ENCODE measurements at places on chromosomes 5 and 9.
A peak's percentile ranks its signal among the peaks of the same experiment; 100 is the strongest.

GRCh38 chr5:126628102-126628501 lies 27.4 kb downstream of the PHAX start:
- no peak for DNase-seq

DNA sequence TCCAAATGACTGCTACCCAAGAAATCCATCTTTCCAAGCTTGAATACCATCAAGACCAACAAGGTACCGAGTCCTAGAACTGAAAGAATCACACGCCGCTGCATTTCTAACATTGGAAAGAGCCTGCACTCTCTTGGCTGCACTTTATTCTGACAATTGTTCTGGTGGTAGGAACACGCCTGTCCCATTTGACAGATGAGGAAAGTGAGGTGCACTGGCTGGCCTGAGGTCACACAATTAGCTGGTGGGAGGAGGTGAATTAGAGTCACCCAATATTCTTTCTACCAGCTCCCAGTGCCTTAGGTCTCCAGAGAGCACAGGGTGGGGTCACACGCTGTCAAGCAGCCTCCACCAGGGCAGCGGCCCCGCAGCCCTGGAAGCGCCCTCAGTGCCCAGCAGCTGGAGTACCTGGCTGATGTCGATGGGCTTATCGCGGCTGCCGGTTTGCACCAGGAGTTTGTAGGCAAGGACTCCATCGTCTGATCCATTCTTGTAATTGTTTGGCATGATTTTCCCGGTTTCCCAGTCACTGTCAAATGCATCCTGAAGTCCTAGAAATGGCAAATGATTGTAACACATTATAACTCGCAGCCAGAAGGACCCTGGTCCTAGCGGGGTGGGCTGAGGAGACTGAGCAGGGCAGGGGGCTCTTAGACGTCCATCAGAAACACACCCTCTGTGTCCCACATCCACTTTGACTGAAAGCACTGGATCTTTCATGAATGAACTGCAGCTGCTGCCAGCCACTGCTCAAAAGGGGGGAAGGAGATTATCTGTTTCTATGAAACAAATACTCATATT lies 55.1 kb downstream of the PTCH1 start:
- DNase-seq, result no peak

- DNase-seq, result no peak
Measured at GRCh38 chr5:63768221-63768620, 194.0 kb downstream of the HTR1A start.

- no peak for DNase-seq
Measured at GRCh38 chr5:159409801-159410200, 79.5 kb upstream of the IL12B start.

- DNase-seq, result peak; percentile 82
Measured at GRCh38 chr9:75001719-75002421, 26.2 kb downstream of the CARNMT1 start.

- DNase-seq, result no peak
Measured at GRCh38 chr5:109713453-109713852, 23.7 kb downstream of the MAN2A1 start.

GRCh38 chr9:134716067-134716466 lies 74.5 kb downstream of the COL5A1 start:
- DNase-seq, result no peak

- DNase-seq, result no peak
Measured at GRCh38 chr9:114090798-114091197, 8.3 kb downstream of the KIF12 start.

DNA sequence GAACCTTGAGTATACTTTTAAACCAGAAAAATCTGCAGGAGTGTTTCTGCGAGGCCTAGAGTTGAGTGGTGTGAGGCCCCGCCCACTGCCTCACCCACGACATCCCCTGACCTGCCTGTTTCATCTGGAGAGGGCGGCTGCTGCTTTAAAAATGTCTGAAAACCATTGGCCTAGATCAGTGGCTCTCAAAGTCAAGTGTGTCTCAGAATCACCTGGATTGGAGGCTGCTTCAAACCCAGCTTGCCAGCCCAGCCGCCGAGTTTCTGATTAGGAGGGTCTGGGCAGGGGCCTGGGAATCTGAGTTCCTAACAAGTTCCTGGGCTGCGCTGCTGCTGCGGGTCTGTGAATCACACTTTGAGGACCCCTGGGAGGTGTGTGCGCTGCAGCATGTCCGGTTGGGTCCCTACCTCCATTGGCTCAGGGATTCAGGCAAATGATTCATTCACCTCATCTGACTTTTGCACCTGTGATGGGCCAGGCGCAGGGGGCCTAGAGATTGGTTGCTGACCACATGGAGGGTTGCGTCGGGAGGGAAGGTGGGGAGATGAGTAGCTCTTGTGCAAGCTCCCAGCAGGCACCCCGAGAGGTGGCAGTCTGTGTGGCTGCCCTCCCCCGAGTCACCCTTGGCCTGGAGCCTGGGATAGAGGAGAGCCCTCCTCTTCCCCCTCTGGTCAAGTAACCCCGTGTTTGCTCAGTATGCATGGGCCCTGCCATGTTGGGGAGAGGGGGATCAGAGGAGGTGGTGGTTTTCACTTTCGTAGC lies 27.6 kb upstream of the HMCN2 start:
- no peak for DNase-seq

DNA sequence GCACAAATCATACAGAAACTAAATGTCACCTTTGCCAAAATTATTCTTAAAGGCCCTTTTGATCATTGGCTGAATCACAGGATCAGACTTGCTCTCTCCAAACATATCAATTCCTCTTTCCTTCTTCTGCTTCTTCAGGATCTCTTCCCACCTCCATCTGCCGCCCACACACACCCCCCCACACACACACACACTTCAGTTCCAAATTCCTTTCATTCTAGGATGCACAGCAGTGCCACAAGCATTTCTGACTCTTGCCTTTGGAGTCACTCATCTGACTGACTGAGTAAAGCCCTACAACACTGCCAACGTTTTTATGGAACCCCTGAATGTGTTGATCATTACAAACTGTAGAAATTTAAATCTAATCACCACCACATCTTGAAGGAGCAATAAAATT lies 22.9 kb downstream of the DNAH5 start:
- DNase-seq, result no peak

DNA sequence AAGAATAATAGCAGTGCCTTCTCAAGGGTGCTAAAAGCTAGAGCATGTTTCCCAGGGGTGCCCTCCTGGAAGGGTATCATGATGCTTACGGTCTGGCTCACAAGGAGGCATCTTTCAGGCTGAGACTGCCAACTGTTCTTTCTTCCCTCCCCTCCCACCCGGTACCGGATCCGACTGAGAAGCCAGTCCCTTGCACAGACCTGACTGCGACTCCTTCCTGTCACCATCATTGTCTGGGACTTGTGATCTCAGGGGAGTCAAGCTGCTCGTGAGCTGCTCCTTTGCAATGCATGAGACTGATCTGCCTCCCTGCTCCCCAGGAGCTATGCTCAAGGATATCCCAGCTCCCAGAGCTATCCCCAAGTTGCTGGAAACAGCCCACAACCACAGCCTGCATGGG lies 170.8 kb downstream of the GADD45G start:
- no peak for DNase-seq

GRCh38 chr5:76384189-76384588 lies 18.9 kb upstream of the IQGAP2 start:
- no peak for DNase-seq

- no peak for DNase-seq
Measured at GRCh38 chr9:2039294-2040180, 24.4 kb downstream of the SMARCA2 start.

GRCh38 chr9:4349816-4350418 lies 50.0 kb upstream of the GLIS3 start:
- no peak for DNase-seq

DNA sequence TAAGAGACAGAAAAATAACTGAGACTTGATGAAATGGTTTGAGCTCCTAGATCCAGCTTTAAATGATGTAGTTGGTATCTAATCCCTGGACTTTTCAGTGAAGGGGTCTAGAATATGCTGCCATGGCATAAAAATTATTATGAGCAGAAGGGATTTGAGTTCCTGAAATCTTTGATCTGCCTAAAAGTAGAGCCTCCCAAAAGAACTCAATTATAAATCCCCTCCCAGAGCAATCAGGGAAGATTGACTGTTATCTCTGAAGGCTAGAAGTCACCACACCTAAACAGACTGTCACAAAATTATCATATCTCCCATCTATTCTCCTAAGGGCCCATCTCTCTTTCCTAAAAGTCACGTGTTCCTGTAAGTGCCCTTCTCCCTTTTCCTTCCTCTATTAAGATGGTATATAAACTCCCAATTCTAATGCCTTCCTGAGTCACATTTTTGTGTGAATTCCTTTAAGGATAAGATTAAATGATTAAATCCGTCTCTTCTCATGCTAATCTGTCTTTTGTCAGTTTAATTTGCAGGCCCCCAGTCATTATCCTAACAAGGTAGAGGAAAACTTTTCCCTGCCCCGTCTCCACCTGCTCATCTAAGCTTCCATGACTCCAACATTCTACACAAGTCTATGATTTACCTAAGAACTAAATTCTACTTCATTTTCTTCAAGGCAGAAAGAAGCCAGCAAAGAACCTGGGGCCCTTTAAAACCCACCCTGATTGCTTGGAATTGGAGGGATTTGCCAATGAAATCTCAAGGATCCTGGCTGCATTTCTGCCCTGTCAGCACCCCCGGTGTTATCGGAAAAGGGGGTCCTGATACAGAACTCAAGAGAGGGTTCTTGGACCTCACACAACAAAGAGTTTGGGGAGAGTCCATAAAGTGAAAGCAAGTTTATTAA lies 47.1 kb upstream of the PWWP2A start:
- no peak for DNase-seq

DNA sequence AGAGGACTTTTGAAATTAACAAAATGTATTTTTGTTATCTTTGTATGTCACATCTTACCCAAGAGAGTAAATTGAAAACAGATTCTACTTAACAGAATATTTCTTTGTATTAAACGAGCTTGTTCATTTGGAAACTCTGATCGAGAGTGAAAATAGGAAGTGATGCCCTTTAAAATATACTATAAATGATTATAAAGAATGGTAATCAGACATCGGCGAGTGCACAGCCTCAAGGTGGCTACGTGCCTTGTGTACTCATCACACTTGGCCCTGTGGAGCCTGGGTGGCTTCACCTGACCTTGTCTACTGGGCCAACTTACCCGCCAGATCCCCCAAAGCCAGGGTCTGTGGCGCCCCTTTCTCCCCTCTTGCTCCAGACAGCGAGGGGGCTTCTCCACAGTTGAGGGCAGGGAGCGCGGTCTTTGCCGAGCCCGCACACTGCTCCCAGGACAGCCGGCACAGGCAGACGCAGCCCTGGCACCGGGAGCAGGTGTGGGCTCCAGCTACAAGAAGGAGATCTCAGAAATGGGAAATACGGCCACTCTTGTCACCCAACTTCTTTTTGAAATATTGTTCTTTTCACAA lies 243.2 kb downstream of the CEMIP2 start:
- no peak for DNase-seq

DNA sequence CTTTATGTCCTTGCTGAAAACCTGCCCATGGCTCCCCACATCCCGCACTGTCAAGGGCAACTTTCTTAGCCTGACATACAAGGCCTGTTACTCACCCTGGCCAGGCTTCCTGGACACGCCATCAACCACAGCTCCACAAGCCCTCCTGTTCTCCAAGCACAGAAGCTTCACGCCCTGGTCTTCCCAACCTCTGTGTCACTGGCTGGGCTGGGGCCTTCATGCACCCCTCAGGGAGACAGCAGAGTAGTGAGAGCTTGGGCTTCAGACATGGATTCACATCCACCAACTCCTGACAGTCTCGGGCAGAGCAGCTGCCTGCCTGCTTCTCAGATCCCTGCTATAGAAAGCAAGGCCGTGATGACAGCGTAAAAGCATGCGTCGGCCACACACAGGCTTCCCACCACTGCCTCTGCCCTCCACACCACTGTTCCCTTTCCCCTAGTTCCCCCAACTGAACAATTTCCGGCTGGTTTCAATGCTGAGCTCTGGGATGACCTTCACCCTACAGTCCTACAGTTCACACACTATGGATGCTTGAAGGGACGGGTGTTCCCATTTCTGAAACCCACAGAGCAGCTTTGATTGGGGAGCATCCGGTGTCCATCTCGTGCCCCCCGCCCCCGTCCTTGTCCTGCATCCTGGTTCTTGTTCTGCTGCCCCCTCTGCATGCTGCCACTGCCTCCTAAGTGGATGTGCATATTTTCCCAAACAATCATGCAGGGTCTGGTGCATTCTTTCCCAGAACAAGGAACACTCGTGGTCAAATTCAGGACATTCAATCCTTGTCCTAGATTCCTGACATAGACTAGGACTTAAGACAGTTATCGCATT lies 33.4 kb upstream of the ADAMTS2 start:
- DNase-seq, result no peak

DNA sequence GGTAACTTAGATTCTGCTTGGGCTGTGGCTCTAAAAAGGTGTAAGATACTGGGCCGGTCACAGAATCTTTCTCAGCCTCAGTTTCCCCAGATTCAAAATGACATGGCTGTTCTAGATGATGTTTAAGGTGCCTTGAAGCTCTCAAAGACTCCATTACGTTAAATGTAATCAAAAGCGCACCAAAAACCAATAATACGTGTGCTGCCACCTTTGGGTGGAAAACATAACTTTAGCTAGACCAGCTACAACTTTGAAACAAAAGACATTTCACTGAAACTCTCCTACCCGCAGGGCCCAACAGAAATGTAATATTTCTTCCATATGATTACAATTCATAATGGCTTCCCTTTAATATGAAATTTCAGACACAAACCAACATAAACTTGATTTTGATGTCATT lies 35.0 kb upstream of the PCSK5 start:
- DNase-seq, result no peak
